K562 (cell line): ENCODE measurements at places on chromosomes 5 and 9.
A peak's percentile ranks its signal among the peaks of the same experiment; 100 is the strongest.

DNA sequence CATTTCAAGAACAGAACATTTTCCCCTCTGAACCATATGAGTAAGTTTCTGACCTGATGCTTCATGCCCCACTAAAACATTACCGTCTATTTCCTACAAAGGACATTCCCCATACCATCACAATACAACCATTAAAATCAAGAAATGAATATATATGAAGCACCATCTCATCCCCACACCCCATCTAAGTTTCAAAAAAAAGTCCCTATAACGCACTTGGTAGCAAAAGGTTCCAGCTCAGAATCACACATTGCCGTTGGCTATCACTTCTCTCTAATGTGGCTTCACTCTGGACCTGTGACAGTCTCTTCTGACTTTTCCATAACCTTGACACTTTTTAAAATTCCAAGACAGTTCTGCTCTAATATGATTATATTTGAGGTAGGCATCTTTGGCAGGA, 5.9 kb downstream of the EMB start:
- DNase-seq: no peak

GRCh38 chr5:53549792-53550191, 10.6 kb upstream of the NDUFS4 start:
- DNase-seq: no peak

GRCh38 chr5:142869886-142870285, 99.7 kb downstream of the ARHGAP26 start:
- no peak for DNase-seq

DNA sequence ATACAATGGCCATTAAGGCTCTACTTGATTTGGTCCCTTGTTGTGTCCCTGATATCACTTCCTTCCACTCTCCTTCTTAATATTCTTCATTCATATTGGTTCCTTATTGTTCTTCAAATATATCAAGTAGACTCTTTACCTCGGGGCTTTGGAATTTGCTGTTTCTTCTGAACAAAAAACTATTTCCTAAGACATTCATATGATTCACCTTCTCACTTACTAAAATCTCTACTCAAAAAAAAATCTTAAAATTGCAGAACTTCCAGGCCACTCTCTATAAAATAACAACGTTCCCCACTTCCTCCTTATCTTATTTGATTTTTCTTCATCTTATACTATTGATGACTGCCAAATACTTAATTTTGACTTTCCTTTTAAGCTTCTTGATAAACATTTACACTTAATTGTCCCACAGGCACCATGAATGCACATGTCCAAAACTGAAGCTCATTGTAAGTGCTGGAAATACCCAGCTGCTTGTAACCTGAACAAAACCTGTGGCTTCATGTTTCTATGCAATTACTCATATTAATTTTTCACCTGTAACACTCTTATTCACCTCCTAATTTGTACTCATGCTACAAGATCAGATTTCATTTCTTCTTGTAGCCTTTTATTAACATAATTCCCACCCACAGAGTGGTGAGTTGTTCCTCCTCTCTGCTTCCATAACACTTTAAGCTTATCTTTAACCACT, 58.4 kb upstream of the NUDT12 start:
- no peak for DNase-seq

GRCh38 chr5:178371362-178372111, 138.9 kb upstream of the PHYKPL start:
- no peak for DNase-seq

- no peak for DNase-seq
Observed at GRCh38 chr5:167452136-167452535, 839.3 kb upstream of the WWC1 start.

DNA sequence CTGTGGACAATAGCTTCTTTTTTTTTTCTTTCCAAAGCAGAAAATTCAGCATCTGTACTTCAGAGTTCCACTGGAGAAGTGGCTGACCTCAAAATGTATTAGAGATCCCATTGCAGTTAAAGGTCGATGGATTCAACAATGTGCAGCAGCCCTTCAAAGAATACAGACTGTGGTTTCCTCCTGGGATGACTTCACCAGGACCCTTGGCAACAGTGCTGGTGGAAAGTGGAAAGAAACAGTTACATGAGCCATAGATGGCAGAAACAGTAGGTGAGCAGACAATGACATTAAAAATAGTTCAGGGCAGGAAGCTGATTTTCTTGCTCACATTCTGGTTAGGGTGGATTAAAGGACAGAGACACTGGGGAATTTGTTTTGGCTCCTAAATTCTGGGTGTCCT, 62.4 kb downstream of the SLC28A3 start:
- no peak for DNase-seq

DNA sequence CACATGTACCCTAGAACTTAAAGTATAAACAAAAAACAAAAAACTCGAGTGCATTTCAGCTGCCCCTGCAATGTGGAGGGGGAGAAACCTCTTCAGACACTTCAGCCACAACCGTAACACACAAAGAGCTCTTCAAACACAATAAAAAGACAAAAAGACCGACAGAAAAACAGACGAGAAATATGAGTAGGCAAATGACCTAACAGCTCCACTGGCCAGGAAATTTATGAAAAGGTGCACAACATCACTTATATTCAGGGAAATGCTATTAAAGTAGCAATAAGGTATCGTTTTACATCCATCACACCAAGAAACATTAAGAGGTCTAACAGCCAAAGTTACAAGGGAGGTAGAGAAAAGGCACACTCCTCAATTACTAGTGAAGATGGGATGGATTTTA, 6.2 kb downstream of the ZBED3 start:
- DNase-seq: no peak

DNA sequence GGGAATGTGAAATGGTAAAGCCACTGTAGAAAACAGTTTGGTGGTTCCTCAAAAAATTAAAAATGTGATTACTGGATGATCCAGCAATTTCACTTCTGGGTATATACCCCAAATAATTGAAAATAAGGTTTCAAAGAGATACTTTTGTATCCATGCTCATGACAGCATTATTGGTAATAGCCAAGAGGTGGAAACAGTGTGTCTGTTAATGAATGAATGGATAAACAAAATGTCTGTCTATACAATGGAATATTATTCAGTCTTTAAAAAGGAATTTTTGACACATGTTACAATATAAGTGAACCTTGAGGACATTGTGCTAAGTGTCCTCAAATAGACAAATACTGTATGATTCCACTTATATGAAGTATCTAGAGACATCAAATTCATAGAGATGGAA, 40.1 kb downstream of the NUP214 start:
- DNase-seq: no peak

GRCh38 chr5:169945831-169946261, 34.4 kb downstream of the INSYN2B start:
- DNase-seq: no peak

- no peak for DNase-seq
Observed at GRCh38 chr5:165201369-165201768, 1696.0 kb downstream of the MAT2B start.

- peak; percentile 4 for DNase-seq
Observed at GRCh38 chr9:102631559-102631958, 363.6 kb upstream of the CYLC2 start.

DNA sequence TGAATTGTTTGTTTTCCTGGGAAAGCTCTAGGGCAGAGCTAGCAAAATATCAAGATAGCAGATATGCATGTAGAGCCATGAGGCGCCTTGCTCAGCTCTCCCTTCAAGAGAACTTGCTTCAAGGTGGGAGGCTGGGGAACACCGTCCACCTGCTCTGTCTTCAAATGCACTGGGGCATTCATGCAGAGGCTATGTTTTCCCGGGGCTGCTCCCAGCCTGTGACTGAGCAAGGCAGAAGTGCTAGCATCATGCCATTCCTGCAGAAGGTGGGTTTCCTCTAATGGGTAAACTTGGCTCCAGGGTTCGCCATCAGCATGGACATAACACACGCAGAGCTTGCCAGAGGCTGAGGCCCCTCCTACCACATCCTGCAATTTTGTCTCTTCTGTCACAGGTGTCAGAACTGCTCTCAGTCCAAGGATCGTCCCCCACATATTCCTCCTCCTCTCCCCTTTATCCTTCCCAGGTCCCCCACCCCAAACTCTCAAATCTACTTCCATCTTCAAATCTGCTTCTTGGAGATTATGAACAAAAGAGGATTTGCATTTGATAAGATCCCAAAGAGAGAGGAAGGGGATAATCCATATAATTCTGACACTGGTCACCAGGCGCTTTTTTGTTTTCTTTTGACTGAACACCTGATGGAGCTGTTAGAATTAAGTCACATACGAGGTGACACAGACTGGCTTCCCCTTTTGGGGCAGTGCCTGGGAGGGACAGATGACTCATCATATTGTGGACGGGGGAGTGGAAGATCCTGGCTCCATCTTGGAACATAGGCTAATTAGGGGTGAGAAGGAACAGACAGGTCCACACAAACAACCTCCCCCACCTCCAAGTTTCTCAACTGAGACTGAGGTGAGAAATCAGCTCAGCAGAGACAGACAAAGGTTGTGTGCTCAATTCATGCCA, 85.0 kb upstream of the TAF11L2 start:
- DNase-seq: peak; percentile 16

DNA sequence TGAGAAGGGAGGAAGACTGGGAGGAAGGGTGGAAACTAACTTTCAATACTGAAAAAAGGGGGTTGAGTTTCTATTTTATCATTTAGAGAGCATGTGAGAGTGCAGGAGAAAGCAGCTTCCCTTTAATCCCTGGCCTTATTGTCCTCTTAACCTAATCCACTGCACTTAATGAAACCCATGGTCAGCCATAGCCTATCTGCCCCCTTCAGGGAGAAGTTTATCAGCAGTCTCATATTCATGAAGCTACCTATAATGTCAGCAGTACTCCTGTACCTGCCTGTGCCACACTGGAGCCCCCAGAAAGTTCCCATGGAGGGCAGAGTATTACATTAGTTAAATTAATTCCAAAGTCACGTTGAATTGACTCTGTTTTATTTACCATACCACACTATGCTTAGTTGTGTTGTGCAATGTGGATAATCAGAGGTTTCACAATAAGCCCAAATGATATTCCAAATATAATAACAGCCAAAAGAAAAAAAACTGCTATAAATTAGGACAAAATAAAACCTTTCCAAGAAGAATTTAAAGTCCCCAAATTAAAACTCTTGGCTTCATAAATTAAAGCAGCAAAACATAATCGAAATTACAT, 62.9 kb downstream of the MUSK start:
- no peak for DNase-seq

DNA sequence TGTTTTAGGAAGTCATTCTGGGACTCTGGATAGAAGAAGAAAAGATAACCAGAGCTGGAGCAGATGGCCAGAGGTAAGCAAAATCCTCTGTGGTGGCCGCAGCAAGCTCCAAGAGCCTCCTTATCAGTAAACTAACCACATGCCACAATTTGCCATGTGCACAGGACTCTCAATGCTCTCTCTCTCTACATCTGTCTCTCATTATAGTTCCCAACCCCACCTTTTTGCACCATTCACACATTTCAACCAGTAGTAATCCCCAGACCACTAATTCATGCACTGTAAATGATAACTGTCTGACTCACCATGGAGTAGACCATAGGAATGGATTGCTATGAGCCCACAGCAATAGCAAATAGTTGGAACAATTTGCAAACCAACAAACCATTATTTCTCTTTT, 526.1 kb downstream of the TLR4 start:
- no peak for DNase-seq

DNA sequence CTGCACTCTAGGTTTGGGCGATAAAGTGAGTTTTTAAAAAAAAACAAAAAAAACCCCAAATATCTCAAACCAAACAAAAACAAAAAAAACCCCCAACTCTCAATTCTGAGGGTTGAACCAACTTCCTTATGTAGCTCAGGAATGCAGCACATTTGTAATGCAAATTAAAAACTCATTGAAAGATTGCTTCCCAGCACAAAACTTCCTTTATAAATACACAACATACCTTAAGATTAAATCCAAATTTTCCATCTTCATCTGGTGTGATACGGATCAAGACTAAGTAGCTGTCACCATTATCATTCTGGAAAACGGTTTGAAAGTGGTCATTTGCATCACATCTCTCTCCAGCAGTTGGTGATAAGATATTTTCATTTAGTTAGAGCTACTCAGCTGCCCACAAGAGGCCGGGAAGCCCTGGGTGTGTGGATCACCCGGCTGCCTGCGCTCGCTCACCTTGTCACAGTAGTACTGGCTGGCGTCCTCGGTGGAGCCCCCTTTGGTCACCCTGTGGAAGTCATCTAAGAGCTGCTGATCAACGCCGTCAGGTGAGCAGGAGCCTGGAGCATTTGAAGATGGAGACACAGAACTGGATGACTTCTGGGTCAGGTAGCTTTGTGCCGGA, 88.2 kb downstream of the PTPN3 start:
- peak; percentile 48 for DNase-seq

- no peak for DNase-seq
Observed at GRCh38 chr5:159758189-159758588, 158.1 kb upstream of the ADRA1B start.

DNA sequence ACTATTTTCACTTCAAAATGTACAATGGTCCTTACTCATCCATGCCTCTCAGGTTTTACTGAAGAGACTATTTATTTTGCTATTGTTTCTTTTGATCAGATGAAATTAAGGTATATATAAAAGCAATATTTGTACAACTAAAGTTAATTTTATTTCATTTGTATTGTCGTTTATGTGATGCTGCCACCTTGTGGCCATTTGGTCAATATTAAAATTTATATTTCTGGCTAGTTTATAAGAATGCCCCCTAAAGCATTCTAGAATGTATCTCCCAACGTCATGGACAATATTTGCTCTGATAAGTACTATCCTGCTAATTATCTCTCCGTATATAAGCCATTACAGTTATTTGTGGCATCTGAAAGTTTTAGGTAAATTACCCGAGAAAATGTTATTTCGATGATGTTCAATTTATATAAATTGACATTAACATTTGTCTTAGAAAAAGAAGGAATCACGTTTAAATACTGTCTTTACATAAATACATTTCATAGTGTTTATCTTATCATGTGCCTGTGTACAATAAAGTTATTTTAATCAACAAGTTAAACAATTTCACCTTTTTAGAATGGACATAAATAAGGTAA, 680.0 kb downstream of the TAF11L14 start:
- peak; percentile 29 for DNase-seq

- DNase-seq: no peak
Observed at GRCh38 chr5:3913279-3913678, 317.6 kb downstream of the IRX1 start.

DNA sequence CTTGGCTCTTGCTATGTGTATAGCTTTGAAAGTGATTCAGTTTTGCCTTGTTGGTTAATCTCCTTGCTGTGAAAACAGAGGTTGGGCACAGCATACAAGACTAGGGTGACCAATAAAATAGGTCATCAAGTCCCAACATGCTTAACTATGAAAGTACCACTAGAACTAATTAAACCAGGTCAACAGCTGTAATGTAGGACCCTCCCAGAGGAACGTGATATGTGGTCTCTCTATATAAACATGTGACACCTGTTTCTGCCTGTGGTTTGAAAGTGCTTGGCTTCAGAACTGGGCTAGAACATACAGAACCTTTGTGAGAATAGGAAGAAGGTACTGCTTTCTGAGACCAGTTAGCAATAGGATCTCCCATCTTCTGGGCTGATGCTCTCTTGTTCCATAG, 297.1 kb downstream of the FBXL7 start:
- no peak for DNase-seq

- DNase-seq: no peak
Observed at GRCh38 chr5:44885903-44886302, 77.2 kb downstream of the MRPS30 start.

DNA sequence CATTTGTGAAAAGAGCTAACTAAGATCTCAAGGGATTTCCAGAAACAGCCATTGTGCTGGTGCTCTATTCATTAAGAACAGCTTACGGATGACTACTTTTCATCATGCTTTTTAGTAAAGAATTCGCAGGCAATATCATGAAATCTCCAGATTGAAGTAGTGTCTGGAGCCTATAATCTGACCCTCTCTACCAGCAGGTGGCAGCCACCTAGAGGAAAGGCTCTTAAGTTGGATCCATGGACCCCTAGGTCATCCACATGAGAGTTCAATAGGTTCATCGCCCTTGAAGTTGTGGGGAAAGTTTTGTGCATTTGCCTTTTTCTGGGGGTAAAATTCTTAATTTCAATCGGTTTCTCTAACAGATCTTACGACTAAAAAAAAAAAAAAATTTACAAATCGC, 82.3 kb downstream of the SLC1A3 start:
- peak; percentile 43 for DNase-seq
